ENCODE measurements at places on chromosomes 1 and 21.
A peak's percentile ranks its signal among the peaks of the same experiment; 100 is the strongest.

DNA sequence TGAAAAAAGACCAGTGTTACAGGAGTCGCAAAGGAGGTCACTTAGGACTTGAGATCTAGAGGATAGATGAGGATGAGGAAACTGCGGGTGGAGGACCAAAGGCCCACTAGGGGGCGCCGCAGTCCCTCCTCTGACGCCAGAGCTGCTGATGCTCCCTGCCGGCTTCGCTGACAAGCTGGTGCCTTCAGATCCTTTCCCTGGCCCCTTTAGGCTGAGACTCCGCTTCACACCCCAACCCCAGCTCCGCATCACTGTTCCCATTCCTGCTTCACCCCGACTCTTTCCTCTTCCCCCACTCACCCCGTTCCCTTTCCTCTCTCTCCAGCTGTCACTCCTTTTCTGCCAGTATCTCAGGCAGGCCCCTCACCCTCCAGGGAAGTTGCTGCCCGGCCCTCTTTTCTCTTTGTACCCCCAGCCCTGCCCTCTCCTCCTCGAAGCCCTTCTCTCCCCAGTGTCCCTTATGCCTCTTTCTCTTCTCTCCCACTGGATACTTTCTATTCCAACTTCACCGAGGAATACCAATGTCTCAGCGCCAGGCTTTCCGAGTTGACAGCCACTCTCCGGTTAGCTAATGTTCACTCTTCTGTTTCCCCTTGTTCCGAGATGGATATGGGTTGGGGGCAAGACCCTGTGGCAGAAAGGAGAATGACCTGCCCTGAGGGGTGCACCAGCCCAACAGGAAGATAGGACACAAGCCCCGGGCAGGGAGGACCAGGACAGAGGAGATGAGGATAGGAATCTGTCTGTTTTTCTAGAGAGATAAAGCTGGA, 4.5 kb downstream of the KCNJ9 start:
- peak; percentile 81 for DNase-seq

GRCh38 chr1:219834314-219834917, 93.9 kb downstream of the SLC30A10 start:
- no peak for DNase-seq

DNA sequence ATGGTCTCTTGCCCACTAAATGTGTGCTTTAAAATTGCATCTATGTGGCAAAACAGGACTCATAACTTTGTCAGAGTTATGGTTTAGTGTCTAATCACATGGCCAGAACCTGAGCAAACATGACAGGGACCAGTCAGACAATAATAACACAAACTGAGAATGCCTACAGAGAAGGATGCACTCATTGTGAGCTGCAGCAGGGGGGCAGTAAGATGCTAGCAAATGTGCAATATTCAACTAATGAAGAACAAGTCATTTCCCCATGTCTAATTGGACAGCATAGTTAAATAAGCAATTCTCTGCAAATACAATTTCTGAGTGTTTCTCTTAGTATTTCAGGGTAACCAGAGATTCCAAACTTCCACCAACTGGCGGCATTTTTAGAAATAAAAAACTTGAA, 30.8 kb downstream of the SPAG17 start:
- no peak for DNase-seq

DNA sequence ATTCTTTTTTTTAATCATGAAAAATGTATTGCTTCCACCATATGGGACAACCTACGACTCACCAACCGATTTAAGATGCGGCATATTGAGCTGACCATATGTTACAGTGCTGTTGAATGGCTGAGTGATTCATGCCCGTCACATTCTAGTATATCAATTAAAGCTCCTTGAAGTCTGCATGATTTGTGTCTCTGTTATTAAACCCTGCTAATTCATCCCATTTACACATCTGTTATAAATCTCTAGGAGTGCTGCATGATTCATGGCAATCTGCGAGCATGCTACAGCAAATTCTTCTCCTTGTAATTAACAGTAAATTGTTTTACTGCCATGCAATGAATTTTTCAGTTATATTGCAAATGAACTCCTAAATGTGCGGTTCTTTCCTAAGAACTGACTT, 239.8 kb downstream of the USH2A start:
- no peak for DNase-seq

DNA sequence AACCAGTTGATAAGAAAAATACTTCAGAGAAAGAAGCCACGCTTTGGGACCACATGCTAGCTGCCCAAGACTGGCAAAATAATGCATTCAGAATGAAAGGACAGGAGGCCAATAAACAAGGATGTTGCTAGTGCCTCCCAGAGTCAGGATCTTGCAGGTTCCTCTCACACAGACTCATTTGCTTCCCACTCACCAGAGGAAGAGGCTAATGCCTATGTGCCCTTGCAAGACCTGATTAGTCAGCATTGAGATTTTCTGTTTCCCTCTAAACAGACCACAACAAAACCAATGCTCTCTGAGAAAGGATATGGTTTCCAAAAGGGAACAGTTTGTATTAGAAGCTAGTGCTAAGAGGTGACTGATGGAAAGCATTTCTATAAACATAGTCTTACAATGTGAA, 85.7 kb downstream of the NRDC start:
- no peak for DNase-seq
